A549 (cell line): ENCODE measurements at places on chromosomes 5 and 9. TPM values are rescaled to one million over a fixed set of nuclear protein-coding genes. Genes with fewer than 3 reads are reported as not detected.
A peak's percentile ranks its signal among the peaks of the same experiment; 100 is the strongest.

DNA sequence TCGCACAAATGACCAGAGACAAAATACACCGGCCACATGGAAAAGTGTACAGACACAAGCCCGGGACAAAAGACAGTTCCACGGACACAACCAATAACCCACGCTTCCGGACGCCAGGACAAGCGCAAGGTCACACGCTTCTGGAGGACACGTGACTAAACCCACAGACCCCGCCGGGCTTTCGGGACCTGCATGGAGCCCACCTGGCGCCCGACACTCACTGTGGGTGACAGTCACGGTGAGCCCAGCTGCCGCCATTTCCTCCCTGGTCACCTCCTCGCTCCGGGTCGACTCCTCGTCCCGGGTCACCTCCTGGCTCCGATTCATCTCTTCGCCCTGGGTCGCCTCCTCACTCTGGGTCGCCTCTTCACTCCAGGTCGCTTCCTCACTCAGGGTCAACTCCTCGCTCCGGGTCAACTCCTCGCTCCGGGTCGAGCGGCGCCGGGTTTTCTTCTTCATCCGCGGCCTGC is 470 bp downstream of the BAG1 start:
- no peak for DNase-seq

DNA sequence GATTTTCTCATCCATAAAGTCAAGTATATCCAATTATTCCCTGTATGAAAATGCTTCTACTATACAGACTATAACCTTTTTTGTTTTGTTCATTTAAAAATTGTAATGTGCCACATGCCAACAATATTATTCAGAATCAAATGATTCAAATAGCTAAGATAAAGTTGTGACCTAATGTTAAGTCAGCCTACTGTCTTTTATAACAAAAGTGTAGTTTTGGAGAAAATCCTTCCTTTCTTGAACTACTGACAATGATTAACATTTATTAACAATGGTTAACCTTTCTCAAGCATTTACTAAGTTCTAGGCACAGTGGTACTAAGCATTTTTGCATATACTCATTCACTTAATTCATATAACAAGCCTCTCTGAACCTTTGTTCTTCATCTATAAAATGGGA is 25.0 kb downstream of the CSF2 start:
- DNase-seq = no peak

DNA sequence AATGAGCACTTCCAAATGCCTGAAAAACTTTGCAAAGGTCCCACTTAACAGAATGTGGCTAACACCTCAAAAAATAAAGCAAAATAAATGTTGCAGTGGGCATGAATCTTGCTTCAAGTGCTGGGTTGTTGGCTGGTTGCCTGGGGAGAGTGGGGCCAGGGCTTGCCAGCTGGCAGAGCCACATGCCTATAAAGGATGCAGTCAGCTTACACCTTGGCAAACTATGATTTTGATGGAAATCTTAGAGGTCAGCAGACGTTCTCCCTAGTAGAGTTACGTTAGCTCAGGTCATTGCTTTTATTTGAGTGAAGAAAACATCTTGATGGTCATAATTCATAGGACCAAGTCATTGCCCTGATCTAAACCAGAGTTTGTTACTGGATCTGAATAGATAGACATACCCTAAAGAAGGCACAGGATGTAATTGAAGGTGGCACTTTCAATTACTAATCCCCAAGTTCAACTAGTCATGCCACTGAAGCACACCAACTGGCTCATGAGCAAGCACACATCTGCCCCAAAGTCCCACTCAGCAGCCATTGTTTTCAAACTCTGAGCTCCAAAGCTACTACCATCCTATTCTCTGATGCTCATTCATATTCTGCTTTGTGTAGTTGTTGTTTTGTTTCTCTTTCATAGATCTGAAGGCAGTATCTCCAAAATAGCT is 51.2 kb upstream of the ZSWIM6 start:
- DNase-seq = no peak

DNA sequence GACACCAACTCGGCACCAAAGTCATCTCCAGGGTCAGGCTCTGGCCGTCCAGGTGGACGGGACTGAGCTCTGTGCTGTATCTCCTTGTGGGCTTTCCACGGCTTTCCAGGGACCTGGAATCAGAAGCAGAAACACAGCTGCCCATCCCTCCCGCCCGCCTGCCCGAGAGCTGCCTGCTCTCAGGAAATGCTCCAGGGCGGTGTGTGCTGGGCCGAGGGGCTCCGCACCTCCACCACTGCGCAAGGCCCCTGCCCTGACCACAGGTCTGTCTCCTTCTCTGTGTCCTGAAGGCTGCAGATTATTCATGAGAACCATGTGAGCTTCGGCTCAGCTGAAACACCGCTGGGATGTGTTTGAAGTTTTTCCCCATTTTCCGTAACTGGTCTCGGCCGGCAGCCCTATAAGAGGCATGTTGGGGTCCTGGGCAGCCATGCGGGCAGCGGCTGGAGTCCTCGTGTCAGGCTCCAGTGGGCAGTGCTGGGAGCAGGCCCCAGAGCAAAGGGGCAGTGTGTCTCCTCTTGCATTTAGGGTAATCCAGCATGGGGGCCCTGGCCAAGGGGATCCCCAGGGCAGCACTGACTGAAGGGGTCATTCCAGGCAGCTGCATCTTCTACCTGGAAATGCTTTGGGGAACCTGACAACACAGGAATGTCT is 22.8 kb downstream of the NKD2 start:
- no peak for DNase-seq

DNA sequence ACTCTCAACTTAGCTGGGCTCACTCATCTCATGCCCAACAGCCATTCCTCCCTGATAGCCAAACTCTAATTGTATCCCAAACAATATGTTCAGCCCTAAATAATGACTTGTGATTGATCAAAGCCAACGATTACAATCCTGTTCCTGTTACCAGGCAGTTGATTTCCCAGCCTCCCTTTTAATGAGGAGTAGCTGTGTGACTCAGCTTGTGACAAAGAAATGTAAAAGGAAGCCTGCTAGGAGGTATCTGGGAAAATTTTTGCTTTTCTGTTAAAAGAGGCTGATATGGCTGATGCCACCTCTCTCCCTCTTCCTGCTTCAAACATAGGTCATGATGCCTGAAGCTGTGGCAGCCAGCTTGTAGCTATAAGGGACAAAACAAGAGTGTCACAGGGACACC is 19.6 kb upstream of the ENC1 start:
- no peak for DNase-seq

DNA sequence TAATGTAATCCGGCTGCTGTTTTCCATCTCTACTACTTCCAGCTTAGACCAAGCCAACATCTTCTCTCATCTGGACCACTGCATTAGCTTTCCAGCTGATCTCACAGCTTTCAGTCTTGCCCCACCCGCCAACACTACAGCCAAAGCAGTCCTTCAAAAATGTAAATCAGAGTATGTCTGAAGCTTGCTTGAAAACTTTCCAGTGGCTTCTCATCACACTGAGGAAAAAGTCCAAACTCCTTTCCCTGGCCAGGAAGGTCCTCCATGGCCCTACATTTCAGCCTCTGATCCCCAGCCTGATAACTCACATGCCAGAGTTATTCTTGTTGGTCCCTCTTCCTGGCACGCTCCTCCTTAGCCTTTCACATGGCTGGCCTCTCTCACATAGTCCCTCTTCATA is 38.5 kb downstream of the TTC1 start:
- DNase-seq = no peak

GRCh38 chr5:80225934-80226326 is 29.9 kb downstream of the SERINC5 start:
- DNase-seq = no peak

DNA sequence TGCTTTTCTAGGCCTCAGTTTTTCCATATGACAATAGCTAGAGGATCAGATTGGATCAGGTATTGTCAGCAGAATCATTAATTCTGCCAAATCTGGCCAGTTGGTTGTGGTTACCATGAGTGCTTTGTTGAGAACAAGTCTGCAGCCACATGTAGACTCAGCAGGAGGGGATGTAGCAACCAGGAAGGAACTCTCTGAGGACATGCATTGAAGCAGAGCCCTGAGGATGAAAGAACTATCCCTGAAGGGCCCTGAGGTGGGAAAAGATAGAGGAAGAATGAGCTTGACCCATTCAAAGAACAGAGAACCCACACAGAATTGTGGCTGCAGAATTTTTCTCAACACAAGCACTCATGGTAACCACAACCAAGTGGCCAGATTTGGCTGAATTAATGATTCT is 60.1 kb upstream of the AFAP1L1 start:
- no peak for DNase-seq

DNA sequence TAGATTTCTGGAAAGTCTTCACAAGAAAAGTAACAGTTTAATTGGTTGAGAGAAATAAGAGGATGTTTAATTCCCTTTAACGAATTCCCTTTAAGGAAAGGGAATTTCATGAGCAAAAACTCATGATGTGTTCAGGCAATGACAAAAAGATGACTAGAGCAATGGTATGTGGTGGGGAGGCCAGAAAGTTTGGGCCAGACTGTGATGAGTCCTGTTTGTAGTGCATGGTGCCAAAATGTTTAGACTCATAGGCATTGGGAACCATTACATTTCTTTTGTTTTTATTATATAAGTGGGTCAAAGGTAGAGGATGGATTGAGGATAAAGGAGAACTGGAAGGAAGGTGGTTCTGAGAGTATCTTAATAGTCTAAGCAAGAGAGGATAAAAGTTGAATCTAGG is 10.9 kb downstream of the CNTRL start:
- DNase-seq = no peak

DNA sequence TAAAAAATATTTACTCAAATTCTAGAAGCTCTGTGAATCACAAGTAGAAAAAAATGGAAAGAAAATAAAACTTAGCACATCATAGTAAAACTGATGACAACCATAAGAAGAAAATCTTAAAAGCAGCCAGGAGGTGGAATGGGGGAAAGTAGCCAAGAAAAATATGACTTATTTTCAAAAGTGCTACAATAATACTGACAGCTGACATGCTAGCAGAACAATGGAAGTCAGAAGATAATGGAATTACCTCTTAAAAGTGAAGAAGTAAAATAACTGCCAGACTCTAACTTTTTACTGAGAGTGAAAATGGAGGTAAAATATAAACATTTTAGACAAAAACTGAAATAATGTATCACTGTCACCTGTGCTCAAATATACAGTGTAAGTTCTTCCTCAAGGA is 532.2 kb upstream of the SGCD start:
- DNase-seq = peak; percentile 21

GRCh38 chr9:100108559-100108958 is 9.5 kb downstream of the INVS start:
- no peak for DNase-seq

GRCh38 chr5:98771382-98772109 is 1.9 kb upstream of the RGMB start:
- DNase-seq = peak; percentile 87

- no peak for DNase-seq
Measured at GRCh38 chr9:113219969-113220368, 1.1 kb downstream of the FKBP15 start.

DNA sequence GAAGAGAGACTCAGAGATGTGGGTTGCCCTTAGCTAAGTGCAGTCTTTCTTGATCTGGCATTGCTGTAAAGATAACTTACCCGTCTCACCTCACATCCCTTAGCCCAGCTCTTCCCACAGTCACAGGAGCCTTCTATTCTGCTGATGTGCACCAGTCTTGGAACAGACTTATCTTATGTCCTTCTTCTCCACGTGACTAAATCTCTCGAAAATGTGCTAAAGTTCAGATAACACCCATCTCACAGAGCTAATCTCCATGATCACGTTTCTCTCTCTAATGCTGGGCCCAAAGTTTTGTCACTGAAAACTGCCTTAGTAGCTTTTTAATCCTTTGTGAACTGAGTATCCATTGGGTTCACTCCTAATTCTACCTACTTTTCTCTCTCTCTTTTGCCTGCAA is 16.7 kb downstream of the SLC36A1 start:
- no peak for DNase-seq

DNA sequence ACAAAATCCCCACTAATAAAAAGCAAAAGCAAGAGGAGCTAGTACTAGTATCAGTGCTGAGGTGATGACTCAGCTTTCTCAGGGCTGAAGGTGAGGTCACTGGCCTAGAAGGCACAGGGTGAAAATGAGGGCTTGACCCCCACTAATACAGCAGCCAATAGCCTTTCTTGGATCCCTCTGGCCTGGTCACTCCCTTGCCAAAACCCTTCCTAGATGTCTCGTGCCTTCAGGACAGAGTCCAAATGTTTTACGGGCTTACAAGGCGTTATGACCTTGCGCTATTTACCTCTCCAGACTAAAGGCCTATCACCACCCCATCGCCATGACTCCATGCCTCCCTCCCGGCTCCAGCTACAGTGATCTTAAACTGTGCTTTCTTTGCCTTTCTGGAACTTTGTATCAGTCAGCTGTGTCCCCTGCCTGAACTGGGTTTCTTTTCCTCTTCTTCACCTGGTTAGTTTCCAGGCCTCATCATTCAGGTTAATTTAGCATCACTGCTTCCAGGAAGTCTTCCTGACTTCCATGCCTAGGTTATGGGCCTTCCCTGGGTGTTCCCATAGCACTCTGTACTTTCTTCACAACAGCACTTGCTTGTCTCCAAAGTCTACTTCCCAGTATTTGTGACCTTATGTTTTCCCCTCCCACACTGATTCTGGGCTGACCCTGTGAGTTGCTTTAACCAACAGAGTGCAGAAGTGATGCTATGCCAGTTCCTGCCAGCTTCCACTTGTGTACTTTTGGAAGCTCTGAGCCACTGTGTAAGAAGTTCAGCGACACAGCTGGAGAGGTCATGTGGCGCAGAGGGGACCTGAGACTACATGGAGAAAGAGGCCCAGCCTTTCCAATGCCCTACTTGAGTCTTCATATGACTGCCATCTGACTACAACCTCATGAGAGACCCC is 4.2 kb upstream of the DELE1 start:
- DNase-seq = no peak

- DNase-seq = no peak
Measured at GRCh38 chr9:18890372-18890771, 142.6 kb downstream of the SAXO1 start.

GRCh38 chr5:126925482-126925881 is 104.9 kb downstream of the MARCHF3 start:
- no peak for DNase-seq

DNA sequence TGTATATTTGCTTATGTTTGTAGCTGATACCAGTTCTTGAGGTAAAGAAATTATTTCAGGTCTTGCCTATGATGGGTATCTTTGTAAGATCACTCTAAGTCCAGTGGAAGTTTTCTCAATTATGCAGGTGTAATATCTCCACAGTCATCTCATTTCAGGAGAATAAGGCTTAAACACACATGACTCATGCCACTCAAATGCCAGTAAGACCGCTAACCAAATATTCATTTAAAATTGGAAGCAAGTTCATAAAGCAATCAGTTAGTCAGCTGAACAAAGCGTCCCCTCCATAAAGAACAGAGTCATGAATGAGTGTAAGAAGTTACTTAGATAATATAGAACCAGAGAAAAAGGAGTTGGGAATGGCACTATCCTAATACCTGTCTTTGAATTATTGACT is 248.7 kb downstream of the LURAP1L start:
- DNase-seq = no peak

- DNase-seq = no peak
Measured at GRCh38 chr5:172280317-172280716, 3.2 kb downstream of the UBTD2 start.

Gene TICAM2
- 0.37 to 0.77 TPM (median 0.49 TPM) in 3 replicates for polyA plus RNA-seq

Gene DCAF12
- polyA plus RNA-seq = 24.8 to 28.5 TPM (median 26.7 TPM) in 3 replicates

Gene ADAMTS13
- 0.94 to 1.7 TPM (median 0.98 TPM) in 3 replicates for polyA plus RNA-seq

Gene OR1Q1
- 0.10 to 0.11 TPM in 2 of 3 replicates, not detected in the other for polyA plus RNA-seq

Gene MARVELD2
- polyA plus RNA-seq = 2.3 to 2.9 TPM (median 2.3 TPM) in 3 replicates

Gene GTF3C4
- polyA plus RNA-seq = 15.2 to 15.8 TPM (median 15.4 TPM) in 3 replicates

Gene ERBIN
- polyA plus RNA-seq = 24.3 to 25.6 TPM (median 25.6 TPM) in 3 replicates

Gene SUSD1
- 14.1 to 17.9 TPM (median 15.7 TPM) in 3 replicates for polyA plus RNA-seq

Gene ZNF483
- 1.0 to 1.1 TPM (median 1.0 TPM) in 3 replicates for polyA plus RNA-seq

Gene SLC25A2
- not detected in 3 replicates for polyA plus RNA-seq

Gene KCNV2
- polyA plus RNA-seq = not detected in 3 replicates

Gene UNC5A
- polyA plus RNA-seq = 0.07 to 0.17 TPM (median 0.14 TPM) in 3 replicates

Gene SH3RF2
- 3.9 to 4.1 TPM (median 4.1 TPM) in 3 replicates for polyA plus RNA-seq

Gene DTWD2
- polyA plus RNA-seq = 3.6 to 4.0 TPM (median 3.7 TPM) in 3 replicates

Gene RANBP3L
- not detected in 3 replicates for polyA plus RNA-seq

Gene RLN2
- polyA plus RNA-seq = 0.34 to 0.66 TPM (median 0.38 TPM) in 3 replicates
